ENCODE measurements at places on chromosomes 4 and X.

- DNase-seq, result no peak
Observed at GRCh38 chr4:1823545-1823932, 30.4 kb downstream of the FGFR3 start.

GRCh38 chr4:3188118-3188517 is 60.8 kb upstream of the MSANTD1 start:
- DNase-seq, result no peak

DNA sequence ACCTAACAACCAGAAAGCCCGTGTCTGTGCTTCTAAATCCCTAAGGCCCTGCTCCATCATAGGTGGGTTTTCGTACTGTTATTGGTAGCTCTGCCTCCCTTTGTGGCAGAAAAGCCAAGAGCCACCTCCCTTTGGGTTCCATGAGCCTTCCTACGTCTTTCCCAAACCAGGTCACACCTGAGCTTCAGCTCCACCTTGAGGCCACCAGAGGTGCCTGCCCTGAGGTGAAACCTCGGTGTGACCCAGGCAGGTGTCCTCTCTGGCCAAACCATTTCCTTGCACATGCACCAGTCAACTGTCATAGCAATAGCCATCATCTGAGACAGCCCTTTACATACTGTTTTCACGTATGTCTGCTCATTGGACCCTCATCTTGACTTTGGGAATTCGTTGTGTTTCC is 188.0 kb upstream of the RBPJ start:
- no peak for DNase-seq

DNA sequence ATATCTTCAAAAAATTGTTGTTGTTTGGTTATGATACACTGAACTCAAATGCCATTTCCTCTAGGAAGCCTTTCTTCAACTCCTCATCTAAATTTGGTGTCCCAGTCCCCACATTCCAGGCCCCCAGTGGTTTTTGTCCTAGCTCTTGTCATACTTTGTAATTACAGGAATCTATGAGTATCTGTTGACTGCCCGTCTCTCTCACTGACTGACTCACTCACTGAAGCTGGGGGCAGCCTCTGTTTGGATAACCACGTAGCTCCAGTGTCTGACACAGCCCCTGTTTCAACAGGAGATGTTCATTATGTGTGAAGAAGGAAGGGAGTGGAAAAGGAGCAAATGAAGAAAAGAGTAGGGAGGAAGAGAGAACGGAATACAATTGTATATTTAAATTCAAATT is 284.1 kb upstream of the TENM3 start:
- peak; percentile 82 for DNase-seq

GRCh38 chr4:120801137-120801758 is 121.3 kb downstream of the PRDM5 start:
- no peak for DNase-seq

- peak; percentile 56 for DNase-seq
Observed at GRCh38 chr4:40325406-40326019, 9.6 kb upstream of the CHRNA9 start.

DNA sequence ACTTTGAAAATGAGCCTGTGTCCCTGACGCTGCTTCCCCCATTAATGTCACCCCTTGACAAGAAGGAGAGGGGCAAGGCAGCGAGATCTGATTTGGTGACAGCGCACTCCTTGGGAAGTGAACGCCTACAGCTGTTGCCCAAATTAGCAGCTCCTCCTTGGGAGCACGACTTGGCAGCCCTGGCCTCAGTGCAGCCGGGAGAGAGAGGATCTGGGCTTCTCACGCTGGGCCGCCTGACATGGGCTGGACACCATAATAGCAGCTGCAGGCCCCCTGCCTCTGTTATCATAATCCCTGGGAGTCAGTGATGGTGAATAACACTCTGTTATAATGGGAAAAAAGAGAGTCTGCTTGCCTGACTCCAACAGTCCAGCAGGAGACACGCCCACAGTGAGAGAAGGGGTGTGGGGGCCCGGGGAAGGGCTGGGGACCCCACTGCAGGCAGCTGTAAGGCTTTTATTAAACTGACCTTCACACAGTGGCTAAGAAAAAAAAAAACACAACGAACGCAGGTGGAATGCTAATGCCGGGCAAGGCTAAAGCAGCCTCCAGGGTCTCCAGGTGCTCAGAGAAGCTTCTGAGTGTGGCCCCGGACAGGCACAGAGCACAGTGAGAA is 73.3 kb downstream of the PSAPL1 start:
- DNase-seq, result no peak

DNA sequence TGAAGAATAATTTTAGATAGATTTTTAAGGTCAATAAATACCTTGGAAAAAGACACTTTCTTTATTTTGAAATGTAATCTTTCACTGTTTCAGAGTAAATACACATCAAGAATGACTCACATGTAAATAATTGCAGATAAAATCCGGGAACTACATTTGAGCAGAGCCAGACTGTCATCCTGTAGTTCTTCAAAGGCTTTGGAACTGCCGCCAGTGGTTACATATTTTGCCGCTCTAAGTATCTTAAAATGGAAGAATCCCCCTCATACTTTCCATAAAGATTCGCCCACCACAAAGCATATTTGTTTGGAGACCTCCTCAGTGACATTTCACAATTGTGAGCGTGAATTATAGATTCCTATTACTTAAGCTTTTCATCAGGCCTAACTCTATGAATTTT is 607.8 kb upstream of the ZFP42 start:
- no peak for DNase-seq

GRCh38 chrX:107700317-107700774 is 72.0 kb downstream of the PRPS1 start:
- peak; percentile 8 for DNase-seq

DNA sequence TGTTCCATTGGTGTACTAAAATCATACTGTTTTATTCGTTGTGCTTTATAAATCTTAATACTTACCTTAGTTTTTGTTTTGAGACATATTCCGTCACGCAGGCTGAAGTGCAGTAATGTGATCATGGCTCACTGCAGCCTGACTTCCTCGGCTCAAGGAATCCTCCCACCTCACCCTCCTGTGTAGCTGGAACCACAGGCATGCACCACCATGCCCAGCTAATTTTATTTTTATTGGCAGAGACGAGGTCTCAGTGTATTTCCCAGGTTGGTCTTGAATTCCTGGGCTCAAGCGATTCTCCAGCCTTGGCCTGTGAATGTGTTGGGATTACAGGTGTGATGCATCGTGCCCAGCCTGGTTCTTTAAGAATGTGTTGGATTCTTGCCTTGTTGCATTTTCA is 24.4 kb upstream of the DCK start:
- no peak for DNase-seq

DNA sequence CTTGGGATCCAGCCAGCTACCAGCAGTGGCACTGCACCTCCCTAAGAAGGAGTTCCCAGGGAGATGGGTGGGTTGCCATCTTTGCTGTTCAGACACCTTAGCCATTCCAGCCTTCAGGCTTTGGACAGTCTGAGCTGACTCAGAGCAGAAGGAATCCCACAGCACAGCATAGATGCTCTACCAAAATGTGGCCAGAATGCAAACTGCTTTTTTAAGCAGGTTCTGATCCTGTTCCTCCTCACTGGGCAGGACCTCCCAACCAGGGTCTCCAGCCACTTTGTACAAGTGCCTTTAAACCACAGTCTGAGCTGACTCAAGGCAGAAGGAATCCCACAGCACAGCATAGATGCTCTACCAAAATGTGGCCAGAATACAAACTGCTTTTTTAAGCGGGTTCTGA is 209.0 kb downstream of the NPNT start:
- no peak for DNase-seq

DNA sequence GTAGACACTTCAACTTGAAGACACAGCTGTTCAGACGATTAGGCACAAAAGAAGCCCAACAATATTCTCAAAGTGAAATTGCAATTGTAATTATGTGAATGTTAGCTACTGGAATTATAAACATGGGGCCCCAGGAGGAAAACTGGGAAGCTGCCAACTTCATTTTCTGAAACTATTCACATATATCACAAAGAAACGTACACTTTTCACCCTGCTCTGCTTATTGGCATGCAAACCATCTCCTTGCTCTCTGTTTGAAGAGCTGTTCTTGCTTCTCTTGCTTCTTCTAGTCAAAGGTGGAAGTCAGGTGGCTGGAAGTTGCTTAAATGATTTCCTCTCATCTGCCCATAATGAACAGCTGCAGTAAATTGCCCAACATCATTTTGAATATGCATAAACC is 320.1 kb downstream of the CFAP299 start:
- DNase-seq, result no peak

GRCh38 chr4:3174371-3175338 is 74.3 kb upstream of the MSANTD1 start:
- DNase-seq, result no peak

DNA sequence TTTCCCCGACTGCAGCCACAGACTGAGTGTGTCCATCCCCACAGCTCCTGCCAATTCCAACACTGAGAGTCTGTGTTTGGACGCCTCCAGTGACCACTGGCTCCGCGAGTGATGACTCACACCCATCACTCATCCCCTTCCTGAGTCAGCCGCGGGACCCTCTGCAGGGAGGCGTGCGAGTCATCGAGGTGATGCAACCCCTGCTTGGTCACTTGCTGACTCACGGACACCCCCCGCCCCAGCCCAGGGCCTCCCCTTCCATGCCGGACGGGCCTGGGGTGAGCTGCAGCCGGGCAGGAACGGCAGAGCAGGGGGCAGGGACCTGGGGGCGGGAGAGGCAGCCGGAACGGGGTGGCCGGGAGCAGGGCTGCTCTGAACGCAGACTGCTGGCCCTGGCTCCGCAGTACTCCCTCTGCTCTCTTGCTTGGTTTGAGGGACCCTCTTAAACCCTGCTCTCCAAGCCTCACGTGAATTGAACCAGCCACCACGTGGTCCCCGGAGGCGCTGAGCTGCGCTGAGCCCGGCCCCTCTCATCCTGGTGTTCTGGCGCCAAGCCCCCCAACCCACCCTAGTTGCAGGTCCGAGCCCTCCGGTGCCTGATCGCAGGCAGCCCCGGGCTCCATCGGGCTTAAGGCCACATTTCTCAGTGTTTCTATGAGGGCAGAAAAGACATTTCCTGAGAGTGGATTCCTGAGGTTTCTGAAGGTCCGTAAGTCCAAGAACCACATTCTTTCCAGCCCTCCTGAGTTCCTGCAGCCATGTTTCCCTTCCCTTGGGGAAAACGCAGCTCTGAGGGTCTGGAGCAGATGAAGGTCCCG is 32.4 kb downstream of the FGFRL1 start:
- DNase-seq, result peak; percentile 99

DNA sequence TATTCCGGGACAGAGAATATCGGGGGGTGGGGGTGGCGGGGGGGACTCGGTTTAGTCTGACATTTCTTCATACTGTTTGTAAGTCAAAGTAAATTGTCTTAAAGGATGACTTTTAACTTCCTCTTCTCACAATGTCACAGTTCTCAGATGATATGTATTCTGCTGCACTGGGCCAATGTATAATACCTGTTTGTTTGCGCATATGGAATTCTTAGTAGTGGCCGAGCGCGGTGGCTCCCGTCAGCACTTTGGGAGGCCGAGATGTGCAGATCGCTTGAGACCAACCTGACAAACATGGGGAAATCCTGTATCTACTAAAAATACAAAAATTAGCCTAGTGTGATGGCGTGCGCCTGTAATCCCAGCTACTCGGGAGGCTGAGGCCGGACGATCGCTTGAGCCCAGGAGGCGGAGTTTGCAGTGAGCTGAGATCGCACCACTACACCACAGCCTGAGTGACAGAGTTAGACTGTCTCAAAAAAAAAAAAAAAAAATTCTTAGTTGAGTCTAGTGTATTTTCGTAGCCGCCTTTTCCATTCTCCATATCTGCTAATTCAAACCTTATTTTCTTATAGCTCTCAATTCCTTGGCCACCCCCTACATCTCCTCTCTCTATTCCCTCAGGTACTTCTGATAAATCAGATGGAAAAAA is 851 bp downstream of the POLR2B start:
- peak; percentile 19 for DNase-seq

GRCh38 chrX:37746218-37746941 is 33.5 kb upstream of the CYBB start:
- peak; percentile 64 for DNase-seq

GRCh38 chr4:1775731-1776500 is 17.2 kb upstream of the FGFR3 start:
- DNase-seq, result no peak

- no peak for DNase-seq
Observed at GRCh38 chr4:99754756-99755155, 61.9 kb upstream of the DAPP1 start.

DNA sequence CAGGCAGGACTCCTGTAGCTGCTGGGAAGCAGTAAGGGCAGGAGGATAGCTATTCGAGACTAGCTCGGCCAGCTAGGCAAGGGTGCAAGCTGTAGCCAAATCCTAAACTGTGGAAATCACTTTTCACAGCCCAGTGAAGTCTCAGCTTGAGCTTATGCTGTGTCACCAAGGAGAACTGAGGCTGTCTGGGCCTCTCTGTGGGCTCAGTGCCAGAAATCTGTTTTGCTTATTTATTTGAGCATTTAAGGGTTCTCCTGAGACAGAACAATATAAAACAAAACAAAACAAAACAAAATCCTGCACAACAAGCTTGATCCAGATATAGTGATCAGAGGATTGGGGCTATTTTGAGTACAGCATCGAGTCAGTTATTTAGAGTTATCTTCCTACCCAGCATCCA is 97.5 kb downstream of the FANCB start:
- DNase-seq, result no peak

- DNase-seq, result no peak
Observed at GRCh38 chr4:26048378-26048882, 134.4 kb downstream of the SMIM20 start.

- DNase-seq, result no peak
Observed at GRCh38 chrX:31233941-31234496, 162.2 kb upstream of the FTHL17 start.

DNA sequence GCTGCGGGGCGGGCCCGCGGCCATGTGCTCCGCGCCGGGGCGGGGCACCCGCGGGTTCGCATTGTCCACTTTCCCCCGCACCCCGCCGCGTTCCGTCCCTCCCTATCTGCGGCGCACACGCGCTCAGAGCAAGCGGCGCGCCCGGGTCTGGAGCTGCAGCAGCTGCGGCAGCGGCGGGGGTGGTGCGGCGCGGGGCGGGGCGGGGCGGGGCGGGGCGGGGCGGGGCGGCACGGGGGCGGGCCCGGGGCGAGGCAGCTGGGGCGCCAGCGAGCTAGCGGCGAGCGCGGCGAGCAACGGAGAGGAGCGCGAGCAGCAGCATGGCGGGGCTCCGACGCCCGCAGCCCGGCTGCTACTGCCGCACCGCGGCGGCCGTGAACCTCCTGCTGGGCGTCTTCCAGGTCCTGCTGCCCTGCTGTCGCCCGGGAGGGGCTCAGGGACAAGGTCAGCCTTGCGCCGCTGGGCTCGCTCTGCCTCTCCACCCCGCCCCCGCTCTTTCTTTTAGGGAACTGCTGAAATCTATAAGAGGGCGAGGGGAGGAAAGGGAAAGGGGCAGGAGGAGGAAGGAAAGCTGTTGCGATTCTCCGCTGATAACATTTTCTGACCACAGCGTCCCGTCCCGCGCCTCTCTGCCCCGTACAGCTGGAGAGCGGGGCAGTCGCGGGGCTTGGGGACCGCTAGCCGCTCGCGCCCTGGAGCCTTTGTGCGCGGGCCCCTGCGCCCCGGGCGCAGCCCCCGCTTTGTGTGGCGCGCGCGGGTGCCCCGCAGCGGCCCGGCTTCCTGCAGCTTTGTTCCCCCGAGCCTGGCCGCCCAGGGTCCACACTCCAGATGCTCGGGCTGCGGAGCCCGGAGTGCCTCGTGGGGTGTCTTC is at the start of gene TMEM131L:
TSS of gene TMEM131L (plus strand) at position 280 of the 868 bp plus-strand sequence. CDS start at position 318, 38 bp downstream.
- DNase-seq, result peak; percentile 20

GRCh38 chr4:2699534-2699933 is 56.6 kb downstream of the TNIP2 start:
- no peak for DNase-seq

GRCh38 chr4:41451961-41452360 is 86.0 kb upstream of the LIMCH1 start:
- no peak for DNase-seq
